ENCODE measurements at places on chromosomes 4 and X. TPM values are rescaled to one million over a fixed set of nuclear protein-coding genes. Genes with fewer than 3 reads are reported as not detected.

- H3K27ac ChIP-seq = no peak overlapping the region
- DNase-seq = no peak
- no peak overlapping the region for H3K4me3 ChIP-seq
- no peaks in the 10 kb centered on the region for H3K27me3 ChIP-seq
These were observed 104.1 kb downstream of the COX7B2 start for GRCh38 chr4:46804781-46805413.

- DNase-seq = no peak
- no peak overlapping the region for H3K4me3 ChIP-seq
- no peak overlapping the region for H3K27ac ChIP-seq
These were observed 254.2 kb downstream of the NAF1 start for GRCh38 chr4:162912482-162912881.

FAT4 gene
- total RNA-seq = 6.7 TPM

- H3K27ac ChIP-seq = no peak overlapping the region
- peaks cover 5% of the 10 kb centered on the region for H3K27me3 ChIP-seq
- no peaks in the 10 kb centered on the region for H3K4me1 ChIP-seq
- no peaks in the 10 kb centered on the region for H3K36me3 ChIP-seq
- DNase-seq = no peak
These were observed 245.9 kb downstream of the MID1IP1 start for GRCh38 chrX:39047174-39047573.

- no peak for DNase-seq
- no peak overlapping the region for H3K27ac ChIP-seq
- H3K27me3 ChIP-seq = peaks cover 20% of the 10 kb centered on the region
- no peaks in the 10 kb centered on the region for H3K4me1 ChIP-seq
These were observed 13.8 kb upstream of the PAGE5 start for GRCh38 chrX:55206162-55206941.

DNA sequence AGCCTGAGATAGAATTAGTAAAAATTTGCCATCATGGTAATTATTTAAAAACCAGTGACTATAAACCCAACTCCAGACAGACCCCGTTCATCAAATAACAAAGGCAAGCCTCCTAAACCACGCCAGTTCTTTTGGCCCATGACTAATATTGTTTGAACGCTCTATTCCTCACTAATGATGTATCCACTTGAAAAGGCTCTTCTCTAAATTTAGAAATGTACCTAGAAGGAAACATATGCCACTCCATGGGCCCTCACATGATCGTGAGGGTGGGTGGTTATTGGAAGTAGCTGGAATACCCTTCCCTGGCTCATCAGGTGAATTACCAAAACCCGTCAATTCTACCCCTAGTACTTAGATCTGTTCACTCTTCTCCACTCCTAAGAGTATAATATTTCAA lies 249.2 kb downstream of the COL25A1 start:
- no peaks in the 10 kb centered on the region for H3K27me3 ChIP-seq
- DNase-seq = no peak
- no peak overlapping the region for H3K4me3 ChIP-seq

HNRNPH2 gene
- 64.8 TPM for total RNA-seq

GPRASP3 gene
- total RNA-seq = 4.6 TPM

DNA sequence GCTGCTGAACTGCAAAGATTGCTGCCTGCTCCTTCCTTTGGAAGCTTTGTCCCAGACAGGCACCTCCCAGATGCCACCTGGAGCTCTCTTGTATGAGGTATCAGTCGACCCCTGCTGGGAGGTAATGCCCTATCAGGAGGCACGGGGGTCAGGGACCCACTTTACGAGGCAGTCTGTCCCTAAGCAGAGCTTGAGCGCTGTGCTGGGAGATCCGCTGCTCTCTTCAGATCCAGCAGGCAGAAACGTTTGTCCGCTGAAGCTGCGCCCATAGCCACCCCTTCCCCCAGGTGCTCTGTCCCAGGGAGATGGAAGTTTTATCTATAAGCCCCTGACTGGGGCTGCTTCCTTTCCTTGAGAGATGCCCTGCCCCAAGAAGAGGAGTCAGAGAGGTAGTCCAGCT lies 197.5 kb downstream of the NAF1 start:
- no peak overlapping the region for H3K4me3 ChIP-seq
- DNase-seq = no peak
- no peaks in the 10 kb centered on the region for H3K4me1 ChIP-seq
- no peaks in the 10 kb centered on the region for H3K36me3 ChIP-seq

GC gene
- total RNA-seq = not detected

UBQLN2 gene
- total RNA-seq = 35.4 TPM

AWAT1 gene
- not detected for total RNA-seq

Measured in heart right ventricle (tissue), 16 donors.